ENCODE measurements at places on chromosomes 3 and 15.

DNA sequence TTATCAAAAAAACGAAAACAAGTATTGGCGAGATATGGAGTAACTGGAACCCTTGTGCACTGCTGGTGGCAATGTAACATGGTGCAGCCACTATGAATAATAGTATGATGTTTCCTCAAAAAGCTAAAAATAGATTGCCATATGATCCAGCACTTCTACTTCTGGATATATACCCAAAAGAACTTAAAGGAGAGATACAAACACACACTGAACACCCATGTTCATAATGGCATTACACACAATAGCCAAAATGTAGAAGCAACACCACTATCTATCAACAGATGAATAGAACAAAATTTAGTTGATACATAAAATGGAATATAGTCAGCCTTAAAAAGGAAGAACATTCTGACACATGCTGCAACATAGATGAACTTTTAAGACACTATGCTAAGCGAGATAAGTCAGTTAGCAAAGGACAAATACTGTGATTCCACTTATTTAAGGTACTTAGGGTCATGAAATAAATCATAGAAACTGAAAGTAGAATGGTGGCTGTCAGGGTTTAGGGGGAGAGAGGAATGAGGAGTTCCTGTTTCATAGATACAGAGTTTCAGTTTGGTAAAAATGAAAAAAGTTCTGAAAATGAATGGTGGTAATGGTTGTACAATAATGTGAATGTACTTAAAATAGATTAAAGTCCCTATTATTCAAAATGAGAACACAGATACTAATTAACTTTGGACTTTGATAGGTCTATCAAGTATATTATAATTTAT is 59.4 kb upstream of the IMPG2 start:
- no peak for DNase-seq

GRCh38 chr15:28112962-28113361 is 13.8 kb upstream of the OCA2 start:
- no peak for DNase-seq

DNA sequence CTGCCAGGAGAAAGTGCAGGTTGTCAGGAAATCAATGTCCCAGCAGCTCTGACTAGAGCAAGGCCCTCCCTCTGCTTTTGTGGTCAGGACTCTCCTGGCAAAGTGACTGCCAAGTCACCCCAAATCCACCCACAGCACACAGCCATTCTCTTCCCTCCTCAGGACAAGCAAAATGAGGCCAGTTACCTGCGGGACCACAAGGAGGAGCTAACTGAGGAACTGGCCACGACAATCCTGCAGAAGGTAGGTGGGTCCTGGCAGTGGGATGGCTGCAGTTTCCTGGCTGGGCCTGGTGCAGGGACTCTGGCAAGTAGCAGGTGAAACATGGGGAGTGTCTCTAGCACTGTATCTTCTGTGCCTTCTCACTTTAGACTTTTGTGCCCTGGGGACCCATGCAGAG is 142.5 kb upstream of the EIF1B start:
- DNase-seq = no peak

DNA sequence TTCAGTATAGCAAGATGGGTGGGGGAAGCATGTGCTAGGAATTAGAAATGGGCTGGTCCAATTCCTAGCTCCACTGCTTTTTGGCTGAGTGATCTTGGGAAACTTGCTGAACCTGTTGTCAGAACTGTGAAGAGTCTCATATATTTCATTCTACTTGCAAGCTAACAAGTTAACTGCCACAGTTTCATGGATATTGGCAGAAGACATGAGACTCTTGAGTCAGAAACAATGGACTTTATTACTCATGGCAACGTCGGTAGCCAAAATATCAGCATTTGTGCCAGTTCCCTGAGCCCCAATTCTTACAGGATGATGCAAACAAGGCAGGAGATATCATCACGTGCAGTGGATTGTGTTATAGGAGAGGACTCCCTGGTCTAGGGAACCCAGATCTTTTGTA is 26.6 kb upstream of the PLAAT1 start:
- no peak for DNase-seq

DNA sequence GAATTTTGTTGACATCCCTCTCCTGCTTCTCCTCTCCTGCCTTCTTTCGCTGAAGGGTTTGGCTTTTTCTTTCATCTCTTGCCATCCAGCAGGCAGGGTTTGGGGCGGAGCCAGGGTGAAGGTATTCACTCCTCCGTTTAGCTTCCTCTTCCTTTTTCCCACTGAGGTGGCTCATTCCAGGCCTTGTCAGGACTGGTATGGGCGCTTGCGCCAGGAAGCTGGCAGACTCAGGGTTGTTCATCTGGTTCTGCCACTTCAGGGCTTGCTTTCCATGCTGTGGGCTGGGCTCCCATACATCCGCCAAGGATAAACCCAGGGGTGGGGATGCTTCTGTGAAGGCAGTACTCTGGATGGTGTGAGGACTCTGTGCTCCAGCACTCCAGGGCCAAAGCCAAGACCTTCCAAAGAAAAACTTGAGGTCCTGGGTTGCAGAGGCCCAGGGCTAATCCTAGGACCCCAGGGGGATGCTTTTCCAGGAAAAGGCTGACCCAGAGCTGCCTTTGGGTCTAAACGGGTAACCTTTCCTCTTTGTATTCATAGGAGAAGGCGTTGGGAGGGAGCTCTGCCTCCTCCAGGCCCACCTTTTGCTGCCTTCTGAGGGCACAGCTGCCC is 7.7 kb upstream of the AMOTL2 start:
- no peak for DNase-seq

DNA sequence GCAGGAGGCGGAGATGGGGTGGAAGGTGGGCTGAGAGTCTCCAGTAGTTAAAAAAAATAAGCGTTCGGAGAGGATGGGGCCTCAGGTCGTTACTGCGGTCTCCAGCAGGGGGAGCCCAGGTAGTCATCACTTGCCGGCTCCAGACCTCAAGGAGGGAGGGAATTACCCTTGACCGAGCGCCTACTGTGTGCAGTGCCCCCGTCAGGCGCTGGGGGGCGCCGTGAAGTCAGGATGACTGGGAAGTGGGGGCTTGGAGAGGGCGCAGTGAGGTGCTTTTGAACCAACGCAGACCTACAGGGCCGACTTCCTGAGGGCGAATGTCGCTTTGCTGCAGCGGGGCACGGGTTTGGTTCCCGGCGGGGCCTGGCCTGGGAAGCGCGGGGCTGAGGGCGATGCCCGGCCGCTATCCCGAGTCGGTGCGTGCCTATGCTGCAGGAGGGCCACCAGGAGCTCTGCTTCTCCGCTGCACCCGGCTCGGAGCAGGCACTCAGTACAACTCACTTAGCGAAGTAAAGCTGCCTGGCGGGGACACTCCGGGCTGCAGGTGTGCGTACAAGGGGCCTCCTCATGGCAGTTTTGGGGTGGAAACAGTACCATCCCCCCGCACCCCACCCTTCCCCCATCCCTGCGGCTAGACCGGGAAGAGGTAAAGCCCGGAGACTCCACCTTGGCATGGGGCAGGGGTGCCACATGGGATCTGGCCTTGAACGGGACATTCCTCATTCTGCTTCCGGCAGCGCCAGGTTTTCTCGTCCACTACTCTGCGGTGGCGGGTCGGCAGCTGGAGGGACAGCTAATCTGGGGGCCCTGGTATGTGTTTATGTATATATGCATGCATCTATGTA is 79.8 kb downstream of the RHCG start:
- peak; percentile 75 for DNase-seq

GRCh38 chr15:29268706-29269484 is 727 bp downstream of the NSMCE3 start:
- DNase-seq = peak; percentile 9

DNA sequence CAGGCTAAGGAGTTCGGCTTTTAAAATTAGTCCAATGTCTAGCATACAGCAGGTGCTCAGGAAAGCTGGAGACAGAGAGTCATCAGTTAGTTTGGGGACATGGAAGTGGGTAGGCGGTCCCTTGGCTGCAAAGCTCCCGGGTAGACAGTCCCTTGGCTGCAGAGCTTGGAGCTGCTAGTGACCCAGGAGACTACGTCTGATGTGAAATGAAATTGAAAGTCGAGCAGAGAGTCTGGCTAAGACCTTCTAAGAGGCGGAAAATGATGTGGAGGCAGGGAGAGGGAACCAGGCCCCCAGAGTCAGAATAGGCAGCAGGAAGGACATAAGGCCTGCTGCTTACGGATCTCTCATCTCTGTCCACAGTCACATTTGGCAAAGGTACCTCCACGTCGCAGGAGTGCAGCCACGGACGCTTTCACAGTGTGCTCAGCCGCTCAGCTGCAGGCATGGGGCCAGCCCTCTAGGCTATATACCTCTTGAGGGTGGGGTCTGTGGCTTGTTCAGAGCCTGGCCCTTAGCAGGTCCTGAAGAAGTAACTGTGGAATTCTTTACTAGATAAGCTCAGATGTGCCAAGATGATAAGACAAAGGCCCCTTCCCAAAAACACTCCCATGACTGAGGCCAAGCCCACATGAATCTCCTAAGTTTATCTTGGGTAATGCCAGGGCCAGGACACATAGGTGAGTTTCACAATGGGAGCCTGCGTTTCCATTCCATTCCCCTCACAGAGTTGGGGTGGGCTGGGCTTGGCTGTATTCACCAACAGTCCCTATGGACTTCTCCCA is 131.7 kb downstream of the XXYLT1 start:
- no peak for DNase-seq

DNA sequence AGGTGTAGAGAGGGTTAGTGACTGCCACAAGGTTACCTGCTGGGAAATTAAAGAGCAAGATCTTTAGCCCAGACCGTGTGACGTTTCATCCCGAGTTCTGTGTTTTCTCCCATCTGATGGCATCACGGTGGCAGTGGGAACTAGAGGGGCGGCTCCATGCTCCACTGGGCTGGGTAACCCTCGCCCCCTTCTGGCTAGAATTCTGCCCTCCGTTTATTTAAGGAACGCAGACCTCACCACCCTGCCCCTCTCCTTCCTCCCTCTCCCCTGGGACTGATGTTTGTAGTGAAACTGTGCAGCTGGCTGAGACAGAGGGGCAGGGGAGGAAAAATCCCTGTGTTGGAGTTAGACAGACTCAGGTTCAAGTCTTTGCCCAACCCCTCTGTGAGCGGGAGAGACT is 65.6 kb downstream of the ITGA11 start:
- DNase-seq = no peak

- no peak for DNase-seq
These were observed 917.1 kb downstream of the PLOD2 start for GRCh38 chr3:145243875-145244274.

DNA sequence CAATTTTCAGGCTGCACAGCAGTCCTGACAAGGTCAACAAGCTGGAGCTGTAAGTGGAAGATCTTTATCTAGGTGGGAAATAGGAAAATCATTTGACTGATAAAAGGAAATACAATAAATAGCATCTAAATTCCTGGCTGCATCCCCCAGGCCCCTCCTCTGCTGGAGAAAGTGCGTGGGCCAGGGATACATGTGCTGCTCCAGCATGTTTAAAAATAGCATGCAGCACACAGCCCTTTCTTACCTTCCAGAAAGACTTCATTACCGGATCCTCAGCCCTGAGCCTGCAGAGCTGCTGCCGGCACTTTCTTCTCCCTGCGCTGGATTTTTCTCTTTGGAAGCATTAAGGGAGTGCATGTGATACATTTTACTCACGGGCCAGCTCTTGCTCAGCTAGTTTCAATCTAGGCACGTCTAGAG is 77.3 kb downstream of the HMG20A start:
- DNase-seq = no peak

- DNase-seq = peak; percentile 76
These were observed 102.7 kb downstream of the TBC1D5 start for GRCh38 chr3:17639765-17640164.

- no peak for DNase-seq
These were observed 16.6 kb upstream of the SEMA3F start for GRCh38 chr3:50138266-50139200.

DNA sequence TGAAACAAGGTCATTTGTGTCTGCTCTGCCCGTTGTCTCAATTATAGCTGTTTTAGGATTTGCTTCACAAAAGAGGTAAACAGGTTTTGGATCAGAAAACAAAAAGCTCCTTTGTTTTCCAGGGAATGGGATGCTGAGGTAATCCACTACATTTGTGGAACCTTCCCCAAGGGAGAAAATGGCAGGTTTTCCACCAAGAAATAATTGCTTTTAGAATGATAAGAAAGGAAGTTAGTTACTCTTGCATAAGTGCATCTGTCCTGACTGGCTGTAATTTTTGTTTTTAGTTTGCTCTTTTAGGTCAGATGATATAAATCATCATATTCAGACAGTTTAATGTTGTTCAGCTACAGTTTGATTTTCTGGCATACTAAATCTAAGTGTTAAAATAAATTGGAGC is 198.5 kb upstream of the COL8A1 start:
- no peak for DNase-seq

DNA sequence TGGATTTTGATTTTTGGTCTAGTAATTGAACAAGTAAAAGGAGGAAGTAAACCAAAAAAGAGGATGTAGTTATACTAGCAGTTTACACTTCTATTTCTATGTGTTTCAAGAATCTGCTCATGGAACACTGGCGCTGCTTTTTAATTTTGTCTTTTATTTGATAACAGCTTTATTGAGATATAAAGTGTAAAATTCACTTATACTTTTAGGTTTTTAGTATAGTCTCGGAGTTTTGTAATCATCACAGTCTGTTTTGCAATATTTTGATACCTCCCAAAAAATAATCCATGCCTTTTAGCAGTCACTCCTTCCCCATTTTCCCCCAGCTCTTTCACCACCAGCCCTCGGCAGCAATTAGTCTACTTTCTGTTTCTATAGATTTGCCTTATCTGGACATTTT is 18.0 kb downstream of the UBE2E2 start:
- no peak for DNase-seq

DNA sequence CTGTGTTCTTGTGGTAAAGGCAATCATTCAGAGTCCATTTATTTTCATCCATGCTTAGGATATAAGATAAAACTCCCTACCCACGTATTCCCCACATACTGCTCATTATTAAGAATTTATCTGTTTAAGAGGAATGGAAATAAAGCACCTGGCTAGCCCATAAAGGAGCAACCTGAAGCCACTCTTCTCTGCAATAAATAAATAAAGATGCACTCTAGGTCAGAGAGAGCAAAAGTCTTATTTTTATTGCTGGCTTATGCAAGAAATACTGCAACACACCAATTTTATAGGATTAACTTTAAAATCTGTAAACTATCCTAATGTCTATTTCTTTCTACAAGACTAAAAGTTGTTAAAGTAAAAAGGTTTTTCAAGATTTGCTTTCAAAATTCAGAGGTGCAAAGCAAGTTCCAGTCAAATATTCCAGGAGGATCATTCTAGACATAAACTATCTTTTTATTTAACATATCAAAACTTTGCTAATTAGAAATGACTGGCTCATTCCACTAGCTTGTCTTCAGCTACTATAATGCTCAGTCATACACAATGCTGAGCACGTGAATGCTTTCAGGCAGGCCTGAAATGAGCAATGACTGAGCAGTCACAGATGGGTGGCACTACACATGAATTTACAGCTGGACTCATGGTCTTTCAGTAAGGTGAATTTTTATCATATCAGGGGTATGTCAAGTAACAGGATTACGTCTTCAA is 7.1 kb downstream of the TJP1 start:
- DNase-seq = peak; percentile 24

- peak; percentile 33 for DNase-seq
These were observed 76.2 kb downstream of the LARS2 start for GRCh38 chr3:45464336-45465170.

DNA sequence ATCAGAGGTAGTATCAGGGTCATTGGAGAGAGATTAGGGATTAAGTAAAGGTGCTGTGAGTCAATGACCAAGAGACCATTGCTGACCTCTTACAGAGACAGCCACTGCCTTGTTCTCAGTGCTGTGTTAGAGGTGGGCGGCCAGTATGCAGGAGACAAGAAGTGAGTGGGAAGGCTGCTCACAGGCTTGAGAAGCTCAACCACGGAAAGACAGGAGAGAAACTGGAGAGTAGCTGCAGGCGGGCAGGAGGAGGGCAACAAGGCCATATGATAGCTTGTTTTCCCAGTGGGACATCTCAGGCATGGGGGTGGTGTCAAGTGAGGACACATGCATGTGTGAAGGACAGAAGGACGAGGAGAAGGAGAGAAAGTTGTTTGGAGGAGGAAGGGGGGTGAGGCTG is 237.3 kb downstream of the PDCD6IP start:
- DNase-seq = no peak
